PC-9 (cell line): ENCODE measurements at places on chromosomes 7 and 10. TPM values are rescaled to one million over a fixed set of nuclear protein-coding genes. Genes with fewer than 3 reads are reported as not detected.

DNA sequence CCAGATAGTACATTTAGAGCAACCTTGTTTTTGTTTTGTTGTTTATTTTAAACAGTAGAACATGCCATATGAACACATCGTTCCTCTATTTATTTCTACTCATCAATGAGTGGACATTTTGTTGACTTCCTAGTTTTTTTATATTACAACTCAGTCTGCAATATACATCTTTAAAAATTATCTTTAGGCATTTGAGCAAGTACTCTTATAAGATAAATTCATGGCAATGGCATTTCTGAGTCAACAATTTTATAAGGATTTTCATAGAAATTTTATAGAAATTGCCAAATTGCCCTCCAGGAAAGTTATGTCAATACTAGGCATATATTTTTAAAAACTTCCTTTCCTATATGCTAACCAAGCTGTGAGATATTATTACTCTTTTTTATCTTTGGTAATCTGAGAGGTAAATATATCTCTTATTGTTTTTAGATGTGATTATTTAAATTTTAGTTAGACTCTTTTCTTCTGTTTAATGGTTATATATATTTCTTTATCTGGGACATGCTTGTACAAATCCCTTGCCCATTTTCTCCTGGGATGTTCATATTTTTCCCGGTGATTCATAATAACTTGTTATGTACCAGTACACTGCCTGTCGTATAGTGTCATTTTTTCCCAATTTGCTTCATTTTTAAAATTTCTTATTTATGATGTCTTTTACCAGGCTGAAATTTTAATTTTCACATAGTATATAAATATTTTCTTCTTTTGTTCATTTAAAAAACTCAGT lies 50.5 kb downstream of the FZD1 start:
- DNase-seq = no peak

The ITIH5 gene
- total RNA-seq = not detected in 2 replicates

DNA sequence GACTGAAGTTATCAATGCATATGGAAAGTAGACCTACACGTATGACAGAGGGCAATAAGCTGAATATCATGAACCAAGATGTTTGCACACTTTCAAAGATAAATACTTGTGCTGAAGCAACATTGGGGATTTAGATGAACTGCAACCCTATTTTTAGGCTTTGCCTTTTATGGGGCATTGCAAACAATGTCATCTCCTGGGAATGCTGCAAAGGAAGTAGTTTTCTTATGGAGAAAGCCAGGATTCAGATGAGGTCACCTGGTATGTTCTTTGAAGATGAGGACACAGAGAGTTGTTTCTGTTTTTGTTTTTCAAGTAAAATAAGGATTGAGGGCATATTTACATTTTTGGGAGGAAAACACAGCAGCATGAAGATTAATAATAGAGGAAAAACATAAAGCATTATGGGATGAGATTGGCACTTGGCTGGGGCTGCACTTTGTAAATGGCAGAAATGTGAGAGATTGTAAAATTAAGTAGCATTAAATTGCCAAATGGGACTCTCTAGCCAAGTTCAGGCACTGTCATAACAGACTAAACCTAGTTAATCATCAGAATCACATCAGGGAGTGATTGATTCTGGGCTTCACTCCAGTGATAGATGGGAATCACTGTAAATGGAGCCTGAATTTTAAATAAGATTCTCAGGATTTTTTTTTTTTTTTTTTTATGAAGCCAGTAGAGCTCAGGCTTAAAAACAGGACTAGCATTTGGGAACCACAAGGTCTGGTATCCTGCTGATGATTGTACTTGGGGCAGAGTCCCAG lies 63.1 kb downstream of the MALRD1 start:
- DNase-seq = no peak

- no peak for DNase-seq
Measured at GRCh38 chr10:99698504-99699080, 33.3 kb downstream of the COX15 start.

DNA sequence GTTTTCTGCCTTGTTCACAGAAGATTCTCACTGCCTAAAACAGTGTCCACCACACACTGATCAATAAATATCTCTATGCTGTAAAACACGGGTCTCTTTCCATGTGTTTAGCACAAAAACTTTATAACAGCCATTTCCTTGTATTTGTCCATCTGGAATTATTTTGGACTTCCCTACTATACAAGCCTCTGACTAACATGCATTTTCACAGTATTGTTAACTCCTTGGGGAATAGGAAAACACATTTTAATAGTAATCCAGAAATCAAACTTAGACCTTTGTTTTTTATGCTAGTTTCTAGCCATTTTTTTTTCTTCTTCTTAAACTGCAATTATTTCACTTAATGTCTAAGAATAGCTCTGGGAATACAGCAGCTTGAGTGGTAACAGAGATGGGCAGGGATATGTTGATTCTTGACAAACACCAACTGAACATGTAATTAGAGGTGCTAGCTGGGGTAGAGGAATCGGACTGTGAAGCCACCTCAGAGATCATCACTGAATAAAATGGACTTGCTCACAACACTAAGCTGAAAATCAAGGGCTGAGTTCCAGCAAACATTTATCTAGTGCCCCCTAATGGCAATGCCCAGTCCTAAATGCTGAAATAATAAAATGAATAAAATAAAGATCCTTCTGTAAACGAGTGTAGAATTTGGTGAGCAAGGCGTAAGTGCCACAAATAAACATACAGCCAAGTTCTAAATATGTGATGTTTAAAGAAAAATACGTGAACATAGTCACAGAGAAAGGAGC lies 593.1 kb downstream of the SORCS1 start:
- no peak for DNase-seq

The PIK3AP1 gene
- total RNA-seq = 1.1 and 1.7 TPM in 2 replicates
